Inflammatory macrophage (primary cell): ENCODE measurements at places on chromosomes 16 and 17.

DNA sequence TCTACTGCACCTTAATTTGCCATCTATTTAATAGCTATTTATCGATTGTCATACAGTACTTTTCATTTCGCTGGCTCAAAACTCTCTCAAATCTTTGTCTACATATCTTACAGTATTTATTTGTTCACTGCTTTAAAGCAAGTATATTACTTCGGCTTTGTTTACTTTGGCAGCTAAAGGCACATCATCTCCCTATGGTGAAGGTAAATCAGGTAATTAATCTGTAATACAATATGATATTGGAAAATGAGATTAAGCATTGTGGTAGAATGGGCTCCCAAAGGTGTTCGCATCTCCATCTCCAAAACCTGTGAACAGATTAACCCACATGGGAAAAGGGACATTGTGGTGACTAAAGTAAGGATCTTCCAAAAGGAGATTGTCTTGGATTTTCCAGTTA, 6.5 kb downstream of the TMEM170A start:
- no peak for DNase-seq

GRCh38 chr17:51029568-51030463, 90.9 kb downstream of the SPAG9 start:
- peak; percentile 27 for DNase-seq

DNA sequence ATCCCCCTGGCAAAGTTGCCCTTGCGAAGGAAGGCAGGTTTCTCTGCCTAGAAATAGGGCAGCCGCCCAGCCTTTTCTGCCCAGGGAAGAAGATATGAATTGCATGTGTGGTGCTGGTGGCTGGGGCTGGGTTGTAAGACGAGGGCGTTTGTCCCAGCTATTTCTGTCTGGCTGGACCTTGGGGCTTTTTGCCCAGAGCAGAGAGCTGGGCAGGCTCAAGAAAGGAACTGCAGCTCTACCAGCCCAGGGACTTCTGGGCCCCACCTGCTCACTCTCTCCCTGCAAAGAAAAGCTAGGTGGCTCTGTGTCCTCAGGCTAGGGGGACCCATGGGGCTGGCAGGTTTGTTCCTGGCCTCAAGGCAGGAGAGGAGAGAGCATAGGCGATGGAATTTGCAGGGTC, 586 bp downstream of the CACNG1 start:
- DNase-seq: no peak

DNA sequence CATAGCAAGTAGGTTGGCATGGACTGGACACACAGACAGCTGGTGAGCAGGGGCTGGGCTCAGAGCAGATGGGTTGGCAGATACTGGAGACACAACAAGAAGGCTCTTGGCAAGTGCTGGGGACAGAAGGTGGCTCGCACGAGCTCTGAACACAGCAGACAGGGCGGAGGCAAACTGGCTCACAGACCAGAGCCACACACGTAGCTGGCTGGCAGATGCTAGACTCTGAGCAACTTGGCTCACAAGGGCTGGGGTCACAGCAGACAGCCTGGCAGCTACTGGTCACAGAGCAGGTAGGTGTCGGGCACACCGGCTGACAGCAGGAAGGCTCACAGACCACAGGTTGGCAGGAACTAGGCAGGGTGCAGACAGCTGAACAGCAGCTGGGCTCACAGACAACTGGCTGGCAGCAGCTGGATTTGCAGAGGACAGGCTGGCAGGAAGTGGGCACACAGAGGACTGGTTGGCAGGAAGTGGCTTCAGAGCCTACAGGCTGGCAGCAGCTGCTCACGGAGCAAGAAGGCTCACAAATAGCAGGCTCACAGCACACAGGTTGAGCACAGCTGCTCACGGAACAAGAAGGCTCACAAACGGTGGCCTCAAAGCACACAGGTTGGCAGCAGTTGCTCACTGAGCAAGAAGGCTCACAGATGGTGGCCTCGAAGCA, 725 bp downstream of the KRTAP16-1 start:
- DNase-seq: no peak

DNA sequence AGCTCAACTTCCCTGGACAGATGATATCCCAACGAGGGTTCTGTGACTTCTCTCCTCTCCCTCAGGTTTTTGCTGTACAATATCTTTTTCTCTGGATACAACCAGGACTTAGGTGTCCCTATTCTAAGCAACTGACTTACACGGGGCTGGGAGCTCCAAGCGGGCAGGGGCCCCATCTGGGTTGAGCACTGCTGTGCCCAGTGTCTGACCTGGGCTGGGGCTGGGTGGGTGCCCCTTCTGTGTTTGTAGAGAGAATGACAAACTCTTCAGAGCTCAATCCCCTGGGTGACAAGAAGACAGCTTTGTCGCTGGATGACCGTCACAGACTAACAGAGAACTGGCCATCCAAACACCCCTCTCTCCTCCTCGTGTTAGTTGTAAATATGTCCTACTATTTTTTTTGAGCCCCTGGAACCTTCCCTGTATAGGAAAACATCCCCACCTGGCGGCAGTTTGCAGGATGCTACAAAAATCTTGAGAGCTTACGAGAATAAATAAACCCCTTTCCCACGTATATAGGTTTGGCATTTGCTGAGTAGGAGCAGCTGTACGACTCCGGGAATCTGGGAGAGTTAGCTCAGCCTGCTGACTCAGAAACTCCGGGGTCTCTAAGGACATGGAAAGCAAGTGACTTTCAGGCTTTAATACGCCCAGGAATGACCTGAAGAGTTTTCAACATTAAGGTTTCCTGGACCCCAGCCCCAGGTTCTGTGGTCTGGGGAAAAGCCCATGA, 23.7 kb upstream of the RCVRN start:
- no peak for DNase-seq

DNA sequence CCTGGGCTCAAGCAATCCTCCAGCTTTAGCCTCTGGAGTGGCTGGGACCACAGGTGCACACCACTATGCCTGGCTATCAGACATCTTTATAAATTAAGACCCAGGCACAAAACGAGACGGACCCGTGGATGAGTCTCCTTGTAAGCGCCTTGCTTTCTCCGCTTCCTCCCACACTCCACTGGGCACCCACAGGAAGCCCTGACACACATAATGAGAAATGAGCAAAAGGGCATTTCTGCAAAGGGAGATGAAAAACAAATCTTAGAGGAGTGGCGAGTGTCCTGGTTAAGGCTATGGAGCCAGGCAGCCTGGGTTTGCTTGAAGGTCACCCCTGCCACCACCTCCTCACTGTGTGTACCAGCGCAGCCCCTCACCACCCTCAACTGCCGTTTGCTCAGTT, 56.3 kb downstream of the XYLT1 start:
- DNase-seq: peak; percentile 78

- peak; percentile 93 for DNase-seq
These were observed 591 bp upstream of the TNFSF13 start for GRCh38 chr17:7557775-7558543.

DNA sequence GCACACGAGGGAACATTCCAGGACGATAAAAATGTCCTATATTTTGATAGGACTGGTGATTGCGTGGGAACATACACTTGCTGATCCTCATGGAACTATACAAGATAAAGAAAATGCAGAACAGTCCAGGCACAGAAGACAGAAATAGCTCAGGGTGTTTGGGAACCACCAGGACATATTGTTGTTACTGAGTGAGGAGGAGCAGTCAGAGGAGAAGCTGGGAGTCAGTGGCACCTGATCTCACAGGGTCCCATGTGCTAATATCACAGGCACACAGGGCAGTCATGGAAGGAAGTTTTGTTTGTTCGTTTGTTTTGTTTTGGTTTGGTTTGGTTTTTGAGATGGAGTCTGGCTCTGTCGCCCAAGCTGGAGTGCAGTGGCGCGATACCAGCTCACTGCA, 5.7 kb downstream of the PLD2 start:
- DNase-seq: no peak

DNA sequence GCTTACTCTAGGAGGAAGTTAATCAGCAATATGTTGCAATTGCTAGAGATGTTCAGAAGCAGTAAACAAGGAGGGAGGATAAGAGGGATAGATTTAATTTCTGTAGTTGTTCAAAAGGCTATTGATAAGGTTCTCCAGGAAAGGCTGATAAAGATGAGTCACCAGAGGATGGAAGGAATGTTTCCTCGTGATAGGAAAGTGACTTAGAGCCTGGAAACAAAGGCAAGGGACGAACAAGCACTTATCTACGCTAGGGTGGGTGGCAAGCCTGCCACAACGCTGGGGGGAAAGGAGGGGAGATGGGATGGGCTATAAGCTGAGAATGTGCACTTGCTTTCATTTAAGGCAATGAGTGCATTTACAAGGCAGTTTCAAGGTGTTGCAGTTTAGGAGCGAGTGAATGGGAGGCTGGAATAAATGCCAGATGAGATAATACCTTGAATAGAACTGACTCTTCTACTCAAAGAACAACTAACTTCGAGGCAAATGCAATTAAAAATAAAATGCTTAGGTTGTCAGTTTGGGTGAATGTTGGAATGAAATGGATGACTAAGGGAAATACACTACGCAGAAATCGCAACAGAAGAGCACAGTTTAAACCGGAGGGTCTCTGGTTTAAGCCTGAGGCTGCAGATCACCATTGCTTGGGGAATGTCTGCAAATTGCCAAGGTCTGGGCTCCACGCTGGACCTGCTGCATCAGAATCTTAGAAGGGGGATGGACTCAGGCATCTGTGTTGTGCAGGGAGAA, 76.0 kb upstream of the RBBP6 start:
- no peak for DNase-seq

DNA sequence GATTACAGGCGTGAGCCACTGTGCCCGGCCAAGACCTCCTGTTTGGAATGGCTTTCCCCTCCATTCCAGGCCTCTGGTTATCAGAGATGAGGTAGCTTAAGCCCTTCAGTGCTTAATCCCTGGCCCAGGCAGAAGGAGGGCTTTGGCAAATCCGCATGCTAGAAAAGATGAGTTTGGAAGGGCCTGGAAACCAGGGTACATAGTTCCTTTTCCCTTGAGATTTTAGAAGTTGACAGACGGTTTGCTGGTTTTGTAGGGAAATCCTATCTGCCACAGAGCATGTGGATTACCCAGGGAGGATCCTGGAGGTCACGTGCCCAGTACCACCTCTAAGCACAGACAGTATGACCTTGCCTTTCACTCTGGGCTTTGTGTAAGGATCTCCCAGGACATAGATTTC, 114.7 kb upstream of the CACNG3 start:
- DNase-seq: no peak

DNA sequence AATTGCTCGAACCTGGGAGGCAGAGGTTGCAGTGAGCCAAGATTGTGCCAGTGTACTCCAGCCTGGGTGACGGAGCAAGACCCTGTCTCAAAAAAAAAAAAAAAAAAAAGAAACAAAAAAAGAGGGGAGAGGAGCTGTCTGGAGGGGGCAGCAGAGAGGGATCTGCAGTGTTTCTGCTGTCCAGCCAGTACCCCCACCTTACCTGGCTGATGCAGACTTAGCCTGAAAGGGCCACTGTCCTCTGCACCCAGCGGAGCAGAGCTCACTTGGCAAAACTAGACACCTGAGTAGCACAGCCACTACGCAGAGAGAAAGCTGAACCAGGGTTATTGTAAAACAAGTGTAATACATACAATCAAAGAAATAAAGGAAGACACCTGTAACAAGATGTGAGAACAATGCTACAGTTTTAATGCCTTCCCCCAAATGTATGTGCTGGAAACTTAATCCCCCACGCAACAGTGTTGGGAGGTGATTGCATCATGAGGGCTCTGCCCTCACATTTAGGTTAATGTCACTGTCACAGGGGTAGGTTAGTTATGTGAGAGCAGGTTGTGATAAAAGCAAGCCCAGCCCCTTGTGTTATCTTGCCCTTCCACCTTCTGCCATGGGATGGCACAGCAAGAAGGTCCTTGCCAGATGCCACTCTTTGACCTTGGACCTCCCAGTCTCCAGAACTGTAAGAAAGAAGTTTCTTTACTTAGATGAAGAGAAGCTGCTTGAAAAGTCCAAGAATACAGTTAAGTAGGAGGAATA, 211.2 kb downstream of the RPTOR start:
- DNase-seq: no peak

DNA sequence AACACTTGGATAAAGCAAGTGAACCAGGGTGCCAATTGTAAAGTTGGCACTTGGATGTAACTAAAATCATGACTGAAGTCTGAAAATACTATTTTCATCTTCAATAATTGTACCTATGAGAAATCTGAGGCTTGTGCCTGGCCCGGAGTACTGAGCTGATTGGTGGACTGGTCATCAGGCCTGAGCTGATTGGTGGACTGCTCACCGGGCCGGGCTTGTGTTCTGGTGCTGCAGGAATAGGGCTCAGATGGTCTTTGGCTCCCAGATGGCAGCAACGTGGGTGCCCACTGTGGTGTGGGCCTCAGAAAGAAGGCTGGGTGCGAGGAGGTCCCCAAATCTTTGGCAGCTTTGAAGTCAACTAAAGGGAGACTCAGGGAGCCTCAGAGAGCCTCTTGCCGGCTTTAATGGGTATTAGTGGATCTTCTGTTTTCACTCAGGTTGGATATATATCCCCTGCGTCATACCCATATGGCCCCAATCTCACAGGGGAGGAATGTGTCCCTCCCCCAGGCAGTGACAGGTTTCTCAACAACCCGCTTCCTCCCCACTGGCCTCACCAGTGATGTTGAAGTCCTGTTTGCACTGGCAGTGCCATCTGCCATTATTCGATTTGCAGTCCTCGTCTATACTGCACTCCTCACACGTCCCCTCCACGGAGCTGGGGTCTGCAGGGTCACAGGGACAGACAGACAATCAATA, 4.7 kb downstream of the UMOD start:
- no peak for DNase-seq

GRCh38 chr17:59832883-59833379, 59.8 kb downstream of the TUBD1 start:
- no peak for DNase-seq

- DNase-seq: no peak
These were observed at the start of gene MYH11 for GRCh38 chr16:15856901-15857698. Gene MYH11, minus strand, starts transcription at chr16:15857028. Its CDS starts 18,776 bp downstream, at chr16:15838252.

GRCh38 chr16:17408955-17409441, 61.8 kb downstream of the XYLT1 start:
- DNase-seq: peak; percentile 46

- DNase-seq: no peak
These were observed 1407.0 kb downstream of the CDH11 start for GRCh38 chr16:63714876-63715275.

DNA sequence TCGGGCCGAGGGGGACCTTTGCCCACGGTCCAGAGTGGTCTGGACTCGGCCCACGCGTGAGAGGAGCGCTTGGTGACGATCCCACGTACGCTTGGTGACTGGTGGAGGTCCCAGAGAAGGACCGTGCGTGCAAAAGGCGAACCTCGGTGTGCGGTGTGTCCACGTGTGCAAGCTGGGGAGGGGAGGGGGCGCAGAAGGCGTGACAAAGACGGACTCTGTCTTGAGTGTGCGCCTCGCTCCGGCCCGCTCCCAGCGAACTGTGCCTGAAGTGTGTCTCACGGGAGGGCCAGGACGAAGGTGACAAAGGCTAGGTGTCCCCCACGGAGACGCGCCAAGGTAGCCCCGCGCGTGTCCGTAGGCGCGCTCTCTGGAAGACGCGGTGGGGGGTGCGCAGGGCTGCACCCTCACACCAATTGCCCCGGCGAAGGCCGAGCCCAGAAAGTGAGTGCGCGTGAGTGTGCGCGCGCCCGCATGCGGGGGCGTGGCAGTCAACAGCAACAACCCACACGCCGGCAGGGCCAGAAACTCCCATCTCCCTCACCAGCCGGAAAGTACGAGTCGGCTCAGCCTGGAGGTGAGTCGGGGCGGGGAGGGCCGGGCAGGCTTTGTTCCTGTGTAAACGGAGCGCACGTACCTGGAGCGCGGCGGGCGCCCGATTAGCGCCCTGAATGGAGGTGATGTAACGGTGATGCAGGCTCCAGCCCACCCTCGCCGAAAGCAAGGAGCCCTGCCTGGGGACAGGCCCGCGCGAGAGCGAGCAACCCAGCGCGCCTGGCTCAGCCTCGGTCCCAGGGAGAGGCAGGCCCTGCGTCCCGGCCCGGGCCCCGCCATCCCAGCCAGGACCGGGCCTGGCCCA, at the start of gene GPRC5C:
Gene GPRC5C (plus strand): TSS at position 521 of the 856 bp plus-strand sequence. CDS start 7,689 bp downstream, outside the sequence.
- peak; percentile 25 for DNase-seq
